ENCODE measurements at places on chromosomes 3 and 15.

DNA sequence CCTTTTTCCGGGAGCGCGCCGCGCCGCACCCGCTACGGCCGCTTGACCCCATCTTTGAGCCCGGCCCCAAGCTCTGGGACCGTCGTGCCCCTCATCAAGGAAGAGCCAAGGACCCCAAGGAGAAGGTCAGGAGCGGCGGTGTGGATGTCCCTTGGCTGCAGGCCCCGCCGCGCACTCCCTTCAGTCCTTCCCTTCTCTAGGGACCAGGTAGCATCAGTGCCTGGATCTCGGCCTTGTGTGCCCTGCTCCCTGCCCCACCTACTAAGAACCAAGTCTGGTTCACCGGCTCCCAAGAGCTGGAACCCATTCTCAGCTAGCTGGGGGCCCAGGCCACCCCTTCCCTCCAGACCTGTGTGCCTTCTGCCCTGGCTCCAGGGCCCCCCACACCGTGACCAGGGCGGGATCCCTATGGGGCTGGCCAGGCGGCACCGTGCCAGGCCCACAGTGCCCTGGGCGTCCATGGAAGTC, 69.3 kb upstream of the CGNL1 start:
- DNase-seq = no peak

GRCh38 chr3:120769436-120769835, 26.9 kb downstream of the GTF2E1 start:
- no peak for DNase-seq

- DNase-seq = no peak
Observed at GRCh38 chr15:85727068-85727467, 67.7 kb downstream of the KLHL25 start.

DNA sequence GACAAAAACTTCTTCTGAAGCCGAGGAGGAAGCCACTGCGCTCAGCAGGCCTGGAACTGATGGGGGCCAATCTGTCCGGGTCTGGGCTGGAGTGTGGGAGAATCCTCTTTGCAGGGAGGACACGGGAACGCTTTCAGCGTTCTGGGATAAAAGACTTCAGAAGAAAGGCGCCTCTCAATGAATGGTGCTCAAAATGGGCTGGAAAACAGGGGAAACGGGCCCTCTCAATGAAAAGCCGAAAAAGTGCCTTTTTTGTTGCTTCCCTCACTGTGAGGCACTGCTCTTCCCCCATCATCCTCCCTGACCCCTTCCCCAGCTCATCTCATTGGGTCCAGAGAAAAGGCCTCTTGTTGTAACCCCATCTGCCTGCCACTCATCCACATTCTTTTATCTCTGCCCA, 119.5 kb upstream of the LRIG1 start:
- no peak for DNase-seq

GRCh38 chr15:68045289-68046265, 8.5 kb upstream of the PIAS1 start:
- DNase-seq = no peak

DNA sequence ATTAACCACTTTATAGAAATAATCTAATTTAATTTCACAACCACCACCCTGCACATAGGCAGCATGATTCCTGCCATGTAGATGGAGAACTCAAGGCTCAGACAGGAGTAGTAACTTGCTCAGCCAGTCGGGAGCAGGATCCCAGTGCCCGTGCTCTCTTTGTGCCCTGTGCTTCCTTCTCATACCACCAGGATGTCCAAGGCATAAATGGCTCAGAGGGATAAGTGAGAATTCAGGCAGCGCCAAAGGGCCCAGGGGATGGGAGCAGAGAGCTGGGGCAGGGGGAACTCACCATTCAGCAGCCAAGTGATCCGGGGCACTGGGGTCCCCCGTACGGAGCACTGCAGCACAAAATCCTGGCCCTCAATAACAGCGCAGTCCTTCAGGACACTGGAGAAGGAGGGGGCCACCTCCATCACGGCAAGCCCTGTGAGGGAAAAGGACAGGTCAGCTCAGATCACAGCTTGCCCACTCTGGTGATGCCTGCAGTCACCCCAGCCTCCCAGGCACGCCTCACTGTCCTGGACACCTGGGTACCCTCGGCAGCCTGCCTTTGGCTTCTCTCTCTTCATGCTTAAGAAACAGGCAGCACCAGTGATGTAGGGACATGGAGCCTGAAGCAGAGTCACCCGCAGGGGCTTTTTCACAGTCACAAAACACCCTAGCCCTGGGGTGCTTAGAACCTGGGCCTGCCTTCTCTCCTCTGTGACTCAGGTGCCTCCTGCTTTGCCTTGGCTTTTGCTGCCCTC, 141.0 kb upstream of the HACD2 start:
- no peak for DNase-seq
